ENCODE measurements at places on chromosomes 13 and 19.

- DNase-seq = no peak
These were observed 4.2 kb downstream of the REEP6 start for GRCh38 chr19:1495051-1495798.

DNA sequence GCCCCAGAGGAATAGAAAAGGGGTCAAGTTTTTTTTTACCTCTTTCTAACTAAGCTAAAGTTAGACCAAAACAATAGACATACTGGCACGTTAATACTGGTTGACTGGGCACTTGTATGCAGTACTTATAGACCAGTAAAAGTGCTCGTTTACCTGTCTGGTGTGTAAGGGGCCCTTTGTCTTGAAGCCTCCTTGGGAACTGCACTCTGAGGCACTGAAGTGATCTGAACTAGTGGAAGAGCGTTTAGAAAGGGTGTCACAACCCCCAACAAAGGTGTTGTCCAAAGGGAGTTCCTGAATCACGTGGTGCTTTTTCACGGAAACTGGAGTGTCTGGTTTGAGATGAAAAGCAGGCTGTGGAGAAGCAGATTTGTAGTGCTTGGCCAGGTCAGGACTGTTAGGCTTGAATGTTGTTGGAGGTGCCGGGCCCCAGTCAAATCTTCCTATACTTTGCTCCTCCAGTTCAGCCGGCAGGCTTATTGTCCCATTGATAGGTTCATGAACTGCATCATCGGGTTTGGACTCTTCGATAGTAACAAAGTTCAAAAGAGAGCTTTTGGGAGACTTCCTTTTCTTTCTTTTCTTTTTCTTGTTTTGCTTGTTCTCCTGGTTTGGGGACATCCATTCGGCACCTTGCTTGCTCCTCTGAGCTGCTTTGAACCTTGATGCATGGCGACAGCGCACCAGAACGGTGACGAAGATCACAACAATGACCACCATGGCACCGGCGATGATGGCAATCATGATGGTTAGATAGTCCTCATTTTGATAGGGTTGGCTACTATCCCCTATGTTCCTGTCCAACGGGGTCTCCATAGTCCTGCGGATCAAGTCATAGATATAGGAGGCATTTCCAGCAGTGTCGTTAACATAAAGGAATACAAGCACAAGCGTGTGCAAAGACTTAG lies 4.6 kb downstream of the PCDH9 start:
- no peak for DNase-seq

- DNase-seq = no peak
These were observed at the start of gene MAG for GRCh38 chr19:35291916-35292315. Gene MAG (plus strand): TSS chr19:35292161. CDS start chr19:35295409, 3,248 bp downstream.

GRCh38 chr19:49020342-49020741 lies 3.5 kb upstream of the LHB start:
- DNase-seq = no peak

DNA sequence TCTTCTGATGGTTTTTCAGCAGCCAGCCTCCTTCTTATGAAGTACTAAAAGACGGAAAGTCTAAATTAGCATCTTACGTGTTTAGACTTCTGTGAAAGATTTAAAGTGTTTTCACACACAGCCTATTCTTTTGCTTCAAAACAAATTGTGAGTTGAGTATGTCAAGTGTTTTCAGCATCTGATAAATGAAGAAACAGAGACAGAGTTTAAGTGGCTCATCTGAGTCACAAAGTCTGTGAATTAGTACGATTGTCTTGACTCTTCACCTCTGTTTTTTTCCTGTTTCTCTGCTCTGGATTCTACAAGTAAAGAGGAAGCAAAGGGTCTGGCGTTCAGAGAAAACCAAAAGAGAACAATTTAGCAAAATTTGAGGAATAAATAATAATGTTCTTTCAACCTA lies 116.4 kb downstream of the FRY start:
- no peak for DNase-seq

DNA sequence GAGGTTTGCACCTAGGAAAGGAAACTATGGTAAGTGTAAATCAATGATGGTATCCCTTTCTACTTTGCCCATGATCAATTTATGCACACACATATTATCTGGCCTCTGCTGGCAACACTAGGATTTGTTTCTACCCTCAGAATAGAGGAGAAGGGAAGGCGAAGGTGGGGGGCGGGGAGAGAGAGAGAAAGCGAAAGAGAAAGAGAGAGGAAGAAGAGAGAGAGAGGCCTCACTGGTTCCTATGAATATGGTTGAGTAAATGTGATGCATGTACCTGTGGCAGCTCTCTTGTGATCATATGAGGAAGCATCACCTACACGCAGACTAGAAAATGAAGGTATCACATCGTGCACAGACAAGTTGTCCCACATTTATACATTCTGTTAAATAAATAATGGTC lies 882.0 kb upstream of the SLITRK6 start:
- DNase-seq = no peak

DNA sequence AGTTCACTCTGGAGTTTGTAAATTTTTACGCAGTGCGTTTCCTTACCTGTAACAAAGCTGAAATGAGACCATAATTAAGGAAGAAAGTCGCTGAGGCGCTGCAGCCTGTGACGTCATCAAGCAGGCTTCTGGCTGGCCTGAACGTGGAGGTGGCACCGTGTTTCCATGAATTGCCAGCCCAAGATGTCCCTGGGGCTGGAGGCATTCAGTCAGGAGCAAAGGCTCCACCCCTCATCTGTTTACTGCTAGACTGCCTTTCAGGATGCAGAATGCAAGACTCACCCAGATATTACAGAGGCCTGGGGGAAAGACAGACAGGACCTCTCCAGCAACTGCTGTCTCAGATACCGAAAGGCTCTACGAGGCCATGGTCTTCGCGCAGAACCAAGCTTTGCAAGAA lies 424.6 kb downstream of the TSHZ3 start:
- no peak for DNase-seq

GRCh38 chr19:48623556-48624066 lies 4.3 kb downstream of the SPHK2 start:
- no peak for DNase-seq

- peak; percentile 76 for DNase-seq
These were observed 8.9 kb upstream of the CCDC9 start for GRCh38 chr19:47247308-47247990.

GRCh38 chr19:35717665-35718344 lies at the start of gene KMT2B:
Gene KMT2B (plus strand): TSS chr19:35718003. CDS start chr19:35718019, 16 bp downstream.
- no peak for DNase-seq

- DNase-seq = no peak
These were observed 3.0 kb upstream of the C19orf81 start for GRCh38 chr19:50646074-50646807.

GRCh38 chr19:3374369-3375112 lies 8.2 kb downstream of the NFIC start:
- no peak for DNase-seq

DNA sequence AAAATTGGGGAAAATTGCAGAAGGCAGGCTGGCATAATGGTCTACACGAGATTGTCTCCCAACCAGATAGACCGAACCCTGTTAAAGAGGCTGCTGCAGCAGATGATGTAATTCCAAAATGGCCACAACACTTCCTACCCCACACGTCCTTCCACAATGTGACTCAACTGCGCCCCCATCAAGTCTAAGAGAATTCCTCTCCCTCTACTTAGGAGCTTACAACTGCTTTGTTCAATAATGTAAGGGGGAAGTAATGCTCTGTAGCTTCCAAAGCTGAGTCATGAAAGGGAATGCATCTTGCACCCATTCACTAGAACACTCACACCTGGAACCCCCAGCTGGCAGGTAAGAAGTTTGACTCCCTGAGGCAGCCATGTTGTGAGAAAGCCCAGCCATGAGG lies 117.8 kb upstream of the IRS2 start:
- no peak for DNase-seq

DNA sequence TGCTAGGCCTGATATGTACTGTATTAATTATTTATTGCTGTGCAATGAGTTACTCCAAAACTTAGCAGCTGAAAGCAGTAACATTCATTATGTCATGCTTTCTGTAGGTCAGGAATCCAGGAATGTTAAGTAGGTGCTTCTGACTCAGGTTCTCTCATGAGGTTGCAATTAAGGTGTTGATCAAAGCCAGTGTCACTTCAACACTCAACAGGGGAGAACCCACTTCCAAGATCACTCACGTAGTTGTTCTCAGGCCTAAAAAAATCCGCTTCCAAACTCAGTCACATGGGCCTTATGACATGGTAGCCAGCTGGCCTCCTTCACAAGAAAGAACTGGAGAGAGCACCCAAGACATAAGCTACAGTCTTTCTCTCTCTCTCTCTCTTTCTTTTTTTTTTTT lies 211.1 kb upstream of the NBEA start:
- no peak for DNase-seq

DNA sequence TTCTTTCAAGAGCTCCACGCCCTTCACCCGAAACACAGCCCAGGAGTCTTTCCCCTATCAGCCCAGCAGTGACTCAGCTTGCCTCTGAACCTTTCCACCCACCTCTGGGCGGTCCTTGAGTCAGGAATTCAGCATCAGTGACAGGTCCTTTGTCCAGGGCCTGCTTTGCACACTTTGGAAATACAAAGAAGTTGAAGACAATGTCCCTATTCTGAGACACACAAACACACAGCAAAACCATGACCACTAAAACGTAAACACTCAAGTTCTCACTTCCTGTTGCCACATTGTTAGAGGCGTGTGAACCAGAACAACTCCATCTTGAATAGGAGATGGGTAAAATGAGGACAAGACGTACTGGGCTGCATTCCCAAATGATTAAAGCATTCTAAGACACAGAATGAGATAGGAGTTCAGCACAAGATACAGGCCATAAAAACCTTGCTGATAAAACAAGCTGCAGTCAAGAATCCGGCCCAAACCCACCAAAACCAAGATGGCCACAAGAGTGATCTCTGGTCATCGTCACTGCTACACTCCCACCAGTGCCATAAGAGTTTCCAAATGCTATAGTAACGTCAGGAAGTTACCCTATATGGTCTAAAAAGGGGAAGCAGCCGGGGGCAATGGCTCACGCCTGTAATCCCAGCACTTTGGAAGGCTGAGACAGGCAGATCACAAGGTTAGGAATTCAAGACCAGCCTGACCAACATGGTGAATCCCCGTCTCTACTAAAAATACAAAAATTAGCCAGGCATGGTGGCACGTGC lies 49.2 kb upstream of the ATP12A start:
- no peak for DNase-seq

DNA sequence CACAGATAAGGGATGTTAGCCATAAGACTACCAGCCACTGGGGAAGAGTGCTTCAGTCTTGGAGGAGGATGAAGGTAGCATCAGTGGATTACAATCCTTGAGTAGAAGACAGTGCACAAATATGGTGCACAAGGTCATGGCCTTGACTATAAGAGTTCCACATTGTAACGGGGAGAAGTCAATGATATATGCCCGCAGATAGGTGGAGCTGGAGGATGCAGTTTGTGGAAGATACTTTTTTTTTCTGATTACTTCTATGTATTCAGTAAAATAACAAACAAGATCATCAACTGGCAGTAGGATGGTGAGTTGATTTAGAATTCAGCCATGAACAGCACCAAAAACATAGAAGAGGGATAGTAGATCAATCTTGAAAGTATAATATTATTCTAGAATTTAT lies 926.8 kb upstream of the MIR17HG start:
- no peak for DNase-seq

DNA sequence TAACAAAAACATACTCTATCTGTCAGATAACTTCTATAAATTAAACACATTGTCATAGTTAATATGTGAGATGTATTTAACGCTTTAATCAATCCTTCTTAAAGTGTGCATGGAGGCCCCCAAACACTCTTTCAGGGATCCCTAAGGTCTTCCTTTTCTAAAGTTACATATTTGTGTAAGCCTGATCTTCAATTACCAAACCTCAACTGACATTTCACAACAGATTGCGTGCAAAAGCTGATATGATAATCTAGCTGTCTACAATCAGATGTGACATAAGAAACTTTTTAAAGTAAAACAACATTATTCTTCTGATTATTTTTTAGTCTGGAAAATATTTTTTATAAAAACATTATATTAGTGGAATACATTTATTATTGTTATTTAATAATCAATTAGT lies 1850.4 kb downstream of the OLFM4 start:
- no peak for DNase-seq

GRCh38 chr13:45332036-45332830 lies 8.8 kb downstream of the TPT1 start:
- DNase-seq = no peak

Data from CD4-positive, alpha-beta T cell treated with Interleukin-4 for 1 hour (primary cell).